ENCODE measurements at places on chromosomes 13 and 19.

DNA sequence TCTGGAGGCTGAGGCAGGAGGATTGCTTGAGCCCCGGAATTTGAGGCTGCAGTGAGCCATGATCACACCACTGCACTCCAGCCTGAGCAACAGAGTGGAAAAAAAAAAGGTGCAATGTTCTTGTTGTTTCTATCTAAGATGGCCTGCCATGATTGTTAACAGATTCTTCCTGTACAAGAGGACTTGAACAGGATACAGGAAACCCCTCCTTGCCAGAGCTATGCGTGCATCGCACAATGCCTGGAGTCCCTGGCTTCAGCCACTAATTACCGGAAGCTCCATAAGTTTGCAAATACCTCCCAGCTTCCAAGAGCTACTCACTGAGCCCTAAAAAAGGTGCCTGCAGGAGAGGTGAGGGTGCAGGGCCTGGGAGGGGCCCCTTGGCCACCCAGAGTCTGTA lies 13.1 kb upstream of the HIF3A start:
- DNase-seq: no peak

GRCh38 chr13:21813844-21814243 lies 143.0 kb downstream of the FGF9 start:
- DNase-seq: no peak

GRCh38 chr19:750640-751423 lies at the start of gene MISP:
TSS of gene MISP (plus strand) at chr19:751112. CDS start at chr19:756947, 5,835 bp downstream.
- no peak for DNase-seq

- DNase-seq: no peak
Measured at GRCh38 chr19:44741841-44742329, 6.6 kb upstream of the BCL3 start.

GRCh38 chr13:88014527-88014926 lies 343.4 kb downstream of the SLITRK5 start:
- no peak for DNase-seq

DNA sequence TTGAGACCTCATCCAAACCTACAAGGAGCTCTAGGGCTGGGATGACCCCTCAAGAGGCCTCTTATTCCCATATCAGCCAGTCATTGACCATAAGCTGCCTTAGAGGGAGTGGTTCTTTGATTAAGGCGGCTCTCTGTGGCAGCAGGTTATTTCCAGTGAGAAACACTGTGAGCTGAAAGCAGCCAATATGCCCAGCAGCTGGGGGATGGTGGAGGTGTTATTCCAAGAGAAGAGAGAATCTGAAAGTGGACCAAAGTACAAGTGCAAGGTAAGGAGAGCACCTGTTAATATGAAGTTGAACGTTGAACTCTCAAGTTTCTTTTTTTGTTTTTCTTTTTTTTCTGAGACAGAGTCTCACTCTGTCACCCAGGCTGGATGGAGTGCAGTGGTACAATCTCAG lies 20.2 kb upstream of the FNDC3A start:
- DNase-seq: no peak

- DNase-seq: no peak
Measured at GRCh38 chr13:89066868-89067466, 1395.8 kb downstream of the SLITRK5 start.

GRCh38 chr13:38535261-38535660 lies 151.6 kb upstream of the FREM2 start:
- no peak for DNase-seq

GRCh38 chr19:21947775-21948174 lies 63.0 kb downstream of the ZNF208 start:
- no peak for DNase-seq

- DNase-seq: no peak
Measured at GRCh38 chr13:114035583-114036531, 62.0 kb upstream of the C13orf46 start.

- DNase-seq: no peak
Measured at GRCh38 chr19:31436121-31436776, 87.0 kb upstream of the TSHZ3 start.

DNA sequence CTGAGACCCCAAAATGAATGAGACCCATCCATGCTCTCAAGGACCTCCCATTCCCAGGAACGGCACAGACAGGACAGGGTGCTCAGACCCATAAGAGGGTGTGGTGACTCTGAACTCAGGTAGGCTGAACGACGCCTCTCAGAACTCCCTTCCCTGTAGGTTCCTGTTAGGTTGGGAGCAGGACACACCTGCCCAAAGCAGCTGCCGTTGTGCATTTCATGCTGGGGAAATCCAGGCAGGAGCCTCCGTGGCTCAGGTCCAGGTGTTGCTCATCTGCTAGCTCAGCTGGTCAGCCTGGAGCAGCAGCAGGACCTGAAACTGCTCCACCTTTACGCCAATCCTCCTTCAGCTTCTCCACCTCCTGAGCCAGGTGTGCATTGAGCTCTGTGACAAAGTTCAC lies 19.1 kb upstream of the TEX101 start:
- no peak for DNase-seq
